ENCODE measurements at places on chromosomes 2 and 18.
A peak's percentile ranks its signal among the peaks of the same experiment; 100 is the strongest.

GRCh38 chr18:65365245-65365980 is 385.4 kb upstream of the CDH7 start:
- DNase-seq, result no peak

DNA sequence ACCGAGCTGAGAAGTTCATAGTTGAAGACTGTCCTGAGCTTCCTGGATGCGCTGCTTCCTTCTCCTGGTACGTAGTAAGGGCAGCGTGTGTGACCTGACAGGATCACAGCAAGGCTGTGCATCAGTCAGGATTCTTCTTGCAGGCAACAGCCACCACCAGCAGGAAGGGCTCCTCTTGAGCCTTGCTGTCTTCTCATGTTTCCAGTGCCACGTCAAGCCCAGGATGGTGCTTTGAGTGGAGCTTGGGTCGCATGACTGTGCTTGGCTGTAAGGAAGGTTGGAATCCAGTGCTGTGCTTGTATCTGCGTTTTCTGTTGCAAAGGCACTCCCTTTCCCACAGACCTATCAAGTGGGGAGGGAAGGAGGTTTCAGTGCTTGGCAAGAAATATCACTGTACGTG is 194.3 kb downstream of the LDLRAD4 start:
- no peak for DNase-seq

DNA sequence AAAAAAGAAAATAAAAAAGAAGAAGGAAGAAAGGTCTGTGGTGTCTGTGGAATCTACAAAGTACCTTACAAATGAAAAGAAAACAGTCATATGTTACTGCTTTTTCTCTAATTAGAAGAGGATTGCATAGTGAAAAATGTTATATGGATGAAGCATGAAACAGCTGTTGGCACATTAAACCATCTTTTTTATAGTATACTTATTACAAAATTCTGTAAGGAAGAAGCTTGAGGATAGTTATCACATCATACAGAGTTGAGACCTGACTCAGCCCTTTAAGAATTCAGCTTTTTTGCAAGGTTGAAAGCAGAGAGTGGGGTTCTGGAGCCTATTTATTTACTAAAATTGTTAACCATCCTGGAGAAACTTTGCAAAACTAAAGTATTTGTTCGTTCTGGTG is 222.7 kb downstream of the PHLPP1 start:
- no peak for DNase-seq

DNA sequence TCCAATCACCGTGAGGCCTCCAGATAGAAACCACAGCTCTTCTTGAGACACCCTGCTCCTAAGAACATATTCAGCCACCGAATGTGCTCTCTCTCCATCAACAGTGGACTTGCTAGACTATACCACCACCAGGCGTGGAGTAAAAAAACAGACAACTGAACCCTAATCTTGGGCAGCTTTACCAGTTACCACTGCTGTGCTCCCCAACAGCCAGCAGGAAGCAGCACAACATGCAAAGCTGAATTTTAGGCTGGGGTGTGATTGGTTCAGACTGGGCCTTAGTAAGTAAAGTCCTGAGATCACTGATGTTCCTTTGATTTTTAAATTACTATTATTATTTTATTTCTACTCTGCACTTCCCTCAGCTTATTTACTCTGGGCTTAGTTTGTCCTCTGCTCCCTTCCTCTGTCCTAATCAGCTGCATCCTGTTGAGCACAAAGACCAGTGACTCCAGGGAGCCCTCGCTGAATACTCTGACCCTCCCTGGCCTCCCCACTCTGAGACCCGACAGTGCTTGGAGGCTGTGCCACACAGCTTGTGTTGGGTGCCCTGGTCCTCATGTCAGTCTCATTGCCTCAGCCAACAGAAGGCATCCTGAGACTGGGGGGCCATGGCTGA is 21.9 kb downstream of the MRPL35 start:
- DNase-seq, result peak; percentile 23

GRCh38 chr2:204576362-204576979 is 31.2 kb downstream of the PARD3B start:
- DNase-seq, result no peak

DNA sequence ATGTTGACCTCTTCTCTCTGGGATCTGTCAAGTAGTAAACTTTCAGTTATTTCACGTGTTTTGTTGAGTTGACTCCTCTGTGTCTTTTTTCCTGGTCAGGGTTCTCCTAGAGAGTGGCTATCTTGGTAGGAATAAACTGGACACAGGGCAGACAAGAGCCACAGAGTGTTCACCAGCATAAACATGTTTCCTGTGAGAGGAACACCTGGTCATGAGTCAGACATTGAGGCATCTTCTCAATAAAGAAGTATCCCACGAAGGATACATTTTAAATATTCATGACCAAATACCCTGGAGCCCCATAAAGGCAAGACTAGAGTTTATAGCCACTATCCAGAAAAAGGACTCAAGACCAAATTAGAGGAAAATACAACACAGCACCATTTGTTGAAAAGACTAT is 269.7 kb upstream of the ZNF521 start:
- DNase-seq, result no peak

DNA sequence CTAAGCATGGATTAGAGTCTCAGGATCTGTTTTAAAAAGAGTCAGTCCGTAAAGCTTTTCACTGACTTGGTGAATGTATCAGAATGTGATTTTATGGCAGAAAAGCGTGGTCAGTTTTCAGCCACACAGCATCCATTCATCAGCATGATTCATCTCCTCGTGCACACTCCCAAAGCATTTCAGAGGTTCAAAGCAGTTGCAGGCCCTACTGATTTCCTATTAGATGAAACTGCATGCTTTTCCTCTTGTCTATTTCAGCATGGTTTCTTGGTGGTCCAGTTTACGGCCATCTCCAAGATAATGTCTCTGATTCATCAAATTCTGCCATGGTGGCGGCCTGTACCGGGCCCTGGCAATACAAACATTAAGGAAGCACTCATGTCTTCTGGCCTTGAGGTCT is 4.8 kb upstream of the PARD6G start:
- no peak for DNase-seq

DNA sequence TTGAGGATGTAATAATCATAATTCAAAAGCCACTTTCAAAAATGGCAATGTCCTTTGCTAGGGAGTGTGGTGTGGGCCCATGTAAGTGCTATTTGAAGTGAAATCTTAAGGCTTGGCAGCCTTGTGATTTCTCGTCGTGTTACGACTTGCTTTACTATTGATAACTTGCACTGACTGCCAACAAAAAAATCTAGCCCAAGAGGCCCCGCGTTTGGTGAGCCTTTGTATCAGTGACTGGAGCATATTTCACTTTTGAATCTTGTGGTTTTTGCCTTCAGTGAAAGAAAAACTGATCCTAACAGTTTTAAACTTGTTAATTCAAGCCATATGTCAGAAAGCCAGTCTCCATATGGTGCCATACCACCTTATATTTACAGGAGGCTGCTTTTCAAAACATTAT is 248.0 kb downstream of the TMEM182 start:
- DNase-seq, result no peak

DNA sequence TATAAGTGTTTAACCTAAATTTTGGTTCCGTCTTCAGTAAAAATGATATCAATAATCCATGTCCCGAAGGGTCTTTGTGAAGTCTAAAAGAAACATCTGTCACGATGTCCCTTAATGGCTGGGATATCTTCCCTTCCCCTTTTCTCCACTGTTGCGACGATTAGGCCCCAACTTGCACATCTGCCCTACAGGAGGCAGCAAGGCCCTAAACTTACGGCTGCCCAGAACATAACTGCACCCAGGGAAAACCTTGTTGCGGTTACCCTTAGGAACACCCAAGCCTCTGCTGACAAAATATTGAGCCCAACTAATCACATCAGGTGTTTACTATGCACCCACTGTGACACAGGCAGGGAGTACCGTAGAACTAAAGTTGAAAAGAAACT is 1.3 kb upstream of the SMAD2 start:
- DNase-seq, result no peak

GRCh38 chr2:172247203-172247602 is 144.5 kb upstream of the DLX2 start:
- no peak for DNase-seq

DNA sequence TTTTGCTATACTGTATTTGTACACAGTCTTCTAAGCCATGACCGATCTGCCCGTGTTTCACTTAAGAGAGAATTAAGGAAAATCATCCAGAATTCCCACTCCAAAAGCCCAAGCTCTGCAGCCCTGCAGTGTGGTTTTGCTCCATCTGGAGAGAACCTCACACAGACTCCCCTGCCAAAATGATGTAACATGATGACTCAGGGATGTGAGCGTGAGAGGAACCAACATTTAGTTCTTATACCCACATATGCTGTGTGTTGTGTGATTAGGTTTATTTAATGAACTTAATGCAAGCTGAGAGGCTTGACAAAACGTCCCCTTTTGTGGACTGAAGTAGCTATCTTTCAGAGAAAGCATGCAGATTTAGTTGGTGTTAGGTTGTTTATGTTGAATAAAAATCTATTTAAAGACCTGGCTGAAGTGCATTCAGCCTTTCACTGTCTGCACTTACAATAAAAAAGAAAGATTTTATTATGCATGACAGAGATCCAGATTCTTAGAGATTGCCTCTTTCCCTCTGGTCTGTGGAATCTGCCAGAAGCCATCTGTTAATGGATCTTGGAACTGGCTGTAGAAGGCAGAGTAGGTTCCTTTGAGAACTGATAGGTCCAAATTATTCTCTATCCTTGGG is 6.3 kb downstream of the RAB12 start:
- DNase-seq, result peak; percentile 95

- DNase-seq, result no peak
Observed at GRCh38 chr2:151837926-151838325, 9.7 kb upstream of the ARL5A start.

- no peak for DNase-seq
Observed at GRCh38 chr2:100483895-100484294, 13.6 kb downstream of the NMS start.

- no peak for DNase-seq
Observed at GRCh38 chr2:51014759-51015158, 17.2 kb downstream of the NRXN1 start.

DNA sequence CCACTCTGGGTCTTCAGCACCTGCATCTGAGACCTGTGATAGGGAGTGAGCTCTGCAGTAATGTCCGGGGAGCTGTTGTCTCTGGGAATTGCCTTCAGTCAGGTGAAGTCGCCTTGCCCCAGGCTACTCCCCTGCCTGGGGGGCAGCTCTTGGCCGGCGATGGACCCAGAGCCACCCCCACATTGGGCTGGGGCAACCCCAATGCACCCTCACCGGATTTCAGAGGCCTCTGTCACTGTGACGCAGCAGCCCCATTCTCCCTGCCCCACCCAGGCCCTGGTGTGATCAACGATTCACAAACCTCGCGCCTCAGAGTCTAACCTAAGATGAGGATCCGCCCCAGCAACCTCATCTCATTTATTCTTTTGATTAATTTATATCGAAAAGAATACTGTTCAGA is 303.6 kb downstream of the NDUFA10 start:
- no peak for DNase-seq

DNA sequence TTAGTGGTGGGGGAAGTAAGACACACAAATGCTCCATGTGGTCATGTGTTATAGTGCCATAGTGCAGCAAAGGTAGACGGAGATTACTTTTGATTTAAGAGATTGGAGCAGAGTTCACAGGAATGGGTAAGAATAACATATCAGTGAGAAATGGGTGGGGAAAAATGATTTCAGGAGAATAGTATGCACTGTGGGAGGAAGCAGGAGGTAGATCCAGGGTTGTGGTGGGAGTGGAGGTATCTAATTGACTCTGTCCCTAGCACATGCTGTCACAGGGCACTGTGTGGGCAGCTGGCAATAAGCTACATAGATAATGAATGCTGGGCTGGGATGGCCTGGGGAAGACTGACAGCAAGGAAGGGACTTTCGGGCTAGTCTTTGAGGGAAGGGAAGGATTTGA is 65.3 kb downstream of the STAT1 start:
- DNase-seq, result peak; percentile 71

DNA sequence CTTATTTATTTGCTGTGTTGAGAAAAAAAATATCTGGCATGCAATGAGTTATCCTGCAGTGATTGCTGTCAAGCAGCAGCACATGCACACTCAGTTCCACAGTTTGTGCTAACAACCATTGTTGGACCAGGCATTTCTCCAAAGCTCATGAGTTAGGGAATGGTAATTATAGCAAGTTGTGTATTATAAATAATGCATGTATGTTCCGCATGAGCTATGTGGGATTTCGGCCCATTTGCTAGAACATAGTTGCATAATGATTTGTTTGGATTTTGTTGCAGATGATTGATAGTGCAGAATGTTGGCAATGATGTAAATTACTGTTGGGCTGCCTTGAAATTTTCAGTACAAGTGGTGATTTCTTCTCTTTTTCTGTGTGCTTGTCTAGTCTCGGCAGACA is 10.7 kb downstream of the KCNJ3 start:
- DNase-seq, result no peak

DNA sequence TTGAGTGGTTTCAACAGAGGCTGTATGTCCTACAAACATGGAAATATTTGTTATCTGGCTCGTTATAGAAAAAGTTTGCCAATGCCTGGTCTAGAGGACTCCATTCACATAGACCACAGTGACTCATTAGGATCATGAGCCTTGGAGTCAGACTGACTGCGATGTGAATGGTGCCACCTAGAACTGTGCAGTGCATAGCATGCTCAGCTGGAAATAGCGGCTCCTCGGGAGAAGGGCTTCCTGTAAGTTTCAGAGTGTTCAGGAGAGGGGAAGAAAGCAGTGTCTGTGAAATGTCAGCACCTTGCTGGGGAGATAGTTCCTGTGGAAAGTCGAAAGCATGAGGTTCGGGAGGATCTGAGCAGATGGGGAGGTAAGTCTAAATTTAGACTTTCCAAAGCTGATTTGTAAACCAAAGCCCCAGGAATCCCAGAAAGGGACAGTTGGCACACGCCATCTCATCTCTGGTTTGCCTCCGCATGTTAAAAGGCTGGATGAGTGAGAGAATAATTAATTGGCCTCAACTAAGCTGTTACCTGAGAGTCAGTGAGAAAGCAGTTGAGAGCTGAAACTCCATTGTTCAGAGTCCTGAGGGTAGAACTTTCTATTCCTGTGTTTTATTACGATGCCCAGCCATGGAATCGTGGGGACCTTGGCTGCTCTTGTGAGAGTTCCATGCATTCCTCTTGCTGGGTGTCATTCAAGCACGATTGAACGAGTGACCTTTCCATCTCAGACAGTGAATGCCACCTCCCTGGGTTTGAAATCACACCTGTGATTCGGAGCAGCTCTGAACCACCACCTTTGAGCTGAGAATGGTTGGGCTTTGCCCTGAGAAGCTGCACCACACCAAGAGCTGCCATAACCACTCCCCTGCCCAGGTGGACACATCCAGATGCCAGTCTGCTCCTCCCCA is 99.5 kb downstream of the MAPK4 start:
- peak; percentile 71 for DNase-seq

- DNase-seq, result no peak
Observed at GRCh38 chr2:28287256-28287915, 105.3 kb upstream of the FOSL2 start.

- peak; percentile 91 for DNase-seq
Observed at GRCh38 chr18:8890957-8891464, 185.7 kb downstream of the MTCL1 start.

- DNase-seq, result no peak
Observed at GRCh38 chr2:63614983-63615945, 26.5 kb downstream of the MDH1 start.

All from H4 (cell line).